ENCODE measurements at places on chromosomes 7 and 10.

GRCh38 chr10:8269976-8270375 is 215.5 kb downstream of the GATA3 start:
- DNase-seq = no peak

GRCh38 chr7:76343294-76343930 is 15.4 kb downstream of the YWHAG start:
- peak; percentile 11 for DNase-seq

DNA sequence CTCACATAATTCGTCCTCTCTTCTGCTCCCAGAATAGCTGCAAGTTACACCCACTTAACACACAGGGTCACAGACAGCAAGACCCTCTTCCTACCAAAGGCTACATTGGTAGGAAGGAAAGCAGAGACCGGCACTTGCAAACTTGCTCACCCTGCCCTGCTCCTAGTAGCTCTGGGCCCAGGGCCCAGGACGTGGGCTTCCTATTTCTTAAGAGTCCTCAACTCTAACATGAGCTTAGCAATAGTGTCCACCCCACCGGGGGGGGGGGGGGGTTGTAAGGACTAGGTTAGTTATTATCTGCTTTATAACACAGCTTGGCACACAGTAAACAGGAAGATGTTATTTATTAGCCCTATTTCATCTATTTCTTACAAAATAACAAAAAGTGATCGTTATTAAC is 106.6 kb downstream of the GRB10 start:
- no peak for DNase-seq

DNA sequence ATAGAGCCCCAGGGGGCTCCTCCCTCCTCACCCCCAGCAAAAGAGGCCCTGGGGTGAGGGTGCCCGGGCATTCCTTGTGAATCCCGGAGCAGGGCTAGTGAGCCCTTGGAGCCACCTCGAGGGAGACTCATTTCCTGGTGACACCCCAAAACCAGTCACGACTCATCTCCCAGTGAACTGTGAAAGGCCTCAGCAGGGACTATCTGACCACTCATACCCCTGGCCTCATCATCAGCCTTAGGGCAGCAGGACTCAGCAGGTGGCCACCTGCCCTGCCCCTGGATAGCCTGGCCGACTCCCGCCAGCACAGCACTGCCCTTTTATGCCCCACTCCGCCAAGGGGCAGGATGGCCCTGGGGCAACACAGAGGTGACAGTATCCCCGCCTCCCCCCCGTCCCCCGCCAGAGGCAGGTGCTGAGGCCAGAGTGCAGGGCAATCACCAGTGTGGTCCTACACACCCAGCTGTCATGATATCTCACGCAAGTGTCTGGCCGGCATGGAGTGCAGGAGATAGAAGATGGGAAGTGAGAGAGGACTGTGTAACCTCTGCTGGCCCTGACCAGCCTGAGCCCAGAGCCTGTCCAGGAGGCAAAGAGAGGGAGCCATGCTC is 3.2 kb downstream of the SNCG start:
- no peak for DNase-seq

GRCh38 chr7:2542916-2543871 is 12.1 kb downstream of the BRAT1 start:
- no peak for DNase-seq

GRCh38 chr7:40348126-40348728 is 213.4 kb downstream of the SUGCT start:
- DNase-seq = no peak

DNA sequence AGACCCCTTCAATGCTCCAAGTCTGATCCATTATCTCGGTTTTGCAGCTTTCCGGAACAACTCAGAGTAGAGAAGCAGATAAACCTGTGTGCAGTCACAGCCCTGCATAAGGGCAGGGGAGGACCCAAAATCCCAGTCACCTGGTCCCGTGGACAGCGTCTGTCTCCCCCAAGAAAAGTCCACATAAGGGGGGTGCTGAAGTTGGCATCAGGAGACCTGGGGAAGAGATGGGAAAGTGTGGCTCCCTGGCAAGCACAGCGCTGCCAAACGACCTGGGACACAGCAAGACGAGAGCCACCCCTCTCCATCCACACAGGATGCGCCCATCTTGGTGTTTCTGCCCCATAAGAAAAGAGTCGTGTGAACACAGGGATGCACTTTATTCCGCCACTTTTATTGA is 27.9 kb downstream of the ASB13 start:
- no peak for DNase-seq

- DNase-seq = no peak
Measured at GRCh38 chr7:46208635-46209525, 287.8 kb upstream of the IGFBP3 start.

DNA sequence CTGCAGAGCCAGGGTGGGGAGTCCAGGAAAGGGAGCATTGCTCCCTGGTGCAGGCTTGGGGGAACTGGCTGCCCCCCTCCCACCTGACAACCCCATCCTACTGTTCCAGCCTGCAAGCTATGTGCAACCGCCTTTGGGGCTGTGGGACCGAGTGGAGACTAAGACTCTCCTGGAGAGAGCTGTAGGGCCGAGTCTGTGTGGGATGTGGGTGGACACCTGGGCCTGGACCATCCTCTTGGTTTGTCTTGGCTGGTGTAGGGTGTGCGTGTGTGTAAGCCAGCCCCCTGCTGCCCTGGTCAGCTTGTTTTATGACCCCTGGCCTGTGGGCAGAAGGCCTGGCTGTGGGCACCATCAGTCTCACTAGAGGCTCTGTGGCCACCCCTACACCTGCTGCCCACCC is 1.6 kb upstream of the RAMP3 start:
- DNase-seq = no peak

GRCh38 chr10:69469976-69470375 is 18.7 kb downstream of the TSPAN15 start:
- DNase-seq = no peak

GRCh38 chr7:4225361-4225771 is 456.7 kb upstream of the FOXK1 start:
- no peak for DNase-seq

DNA sequence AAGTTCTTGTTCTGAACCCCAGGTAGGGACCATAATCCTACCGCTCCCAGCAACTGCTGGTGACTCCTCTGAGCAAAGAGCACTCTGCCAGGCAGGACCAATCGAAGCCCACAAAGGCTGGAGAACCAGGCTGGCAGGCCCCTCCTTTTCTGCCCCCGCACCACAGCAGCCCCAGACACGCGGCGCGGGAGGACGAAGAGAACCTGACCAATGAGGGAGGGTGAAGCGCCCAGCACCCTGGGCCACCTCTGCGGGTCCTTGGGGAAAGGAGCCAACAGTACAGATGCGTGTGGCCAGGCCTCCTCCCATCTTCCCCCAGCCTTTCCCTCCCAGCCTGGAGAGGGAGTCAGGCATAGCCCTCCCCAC is 25.9 kb downstream of the CTBP2 start:
- no peak for DNase-seq

GRCh38 chr10:5155951-5156350 is 29.0 kb downstream of the AKR1C8 start:
- DNase-seq = no peak

DNA sequence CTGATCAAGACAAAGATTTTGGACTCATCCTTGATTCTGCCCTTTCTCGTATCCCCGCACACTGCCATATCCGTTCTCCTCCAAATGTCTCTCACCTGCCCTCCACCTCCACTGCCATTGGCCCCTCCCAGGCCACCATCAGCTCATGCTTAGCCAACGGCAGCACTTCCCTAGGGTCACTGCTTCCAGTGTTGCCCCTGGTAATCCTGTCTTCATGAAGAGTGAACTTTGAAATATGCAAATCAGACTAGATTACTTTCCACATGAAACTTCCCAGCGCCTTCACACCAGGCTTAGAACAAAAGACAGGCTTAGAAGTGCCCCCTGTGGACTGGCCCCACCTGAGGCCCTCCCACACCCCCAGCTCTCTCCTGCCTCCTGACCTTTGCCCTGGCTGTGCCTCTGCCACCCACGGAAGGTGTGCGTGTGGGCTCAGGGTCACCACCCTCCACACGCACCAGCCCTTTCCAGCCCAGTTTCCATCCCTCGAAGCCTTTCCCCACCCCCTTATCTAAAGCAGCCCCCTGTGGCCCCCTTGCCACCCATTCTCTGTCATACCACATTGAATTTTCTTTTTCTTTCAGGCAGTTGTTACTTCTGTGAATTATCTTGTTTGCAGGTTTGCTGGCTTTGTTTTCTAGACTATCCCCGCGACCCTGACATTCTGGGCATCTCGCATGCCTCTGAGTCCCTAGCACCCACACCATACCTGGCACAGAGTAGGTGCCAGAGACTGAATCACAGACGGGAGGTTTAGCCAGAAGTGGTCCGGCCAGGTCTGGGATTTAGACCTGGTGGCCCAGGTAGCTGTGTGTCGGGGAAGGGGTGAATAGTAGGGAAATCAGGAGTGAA is 26.8 kb upstream of the C10orf53 start:
- DNase-seq = no peak
